H7 (cell line): ENCODE measurements at places on chromosomes 3 and 15. TPM values are rescaled to one million over a fixed set of nuclear protein-coding genes. Genes with fewer than 3 reads are reported as not detected.

PPM1M gene
- total RNA-seq = 2.9 and 4.5 TPM in 2 replicates

DNA sequence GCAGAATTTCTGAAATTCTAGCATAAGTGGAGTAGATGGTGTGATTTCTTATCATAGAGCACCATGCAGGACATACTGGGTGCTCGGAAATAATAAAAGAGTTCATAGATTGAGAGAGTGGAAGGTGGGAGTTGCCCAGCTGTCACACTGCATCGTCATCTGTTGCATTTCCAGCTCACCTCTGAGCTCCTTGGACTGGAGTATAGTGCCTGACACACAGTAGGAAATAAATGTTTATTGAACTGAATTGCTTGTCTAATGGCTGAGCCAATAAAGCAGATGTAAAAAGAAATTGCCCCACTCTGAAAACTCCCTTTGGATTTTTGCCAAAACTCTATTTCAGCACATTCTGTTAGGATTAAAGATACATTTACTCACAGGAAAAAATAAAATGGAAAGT is 108.9 kb upstream of the UBE2E1 start:
- DNase-seq = no peak

GRCh38 chr15:71591057-71591456 is 219.3 kb upstream of the NR2E3 start:
- peak; percentile 36 for DNase-seq

MYRIP gene
- 4.0 and 7.8 TPM in 2 replicates for total RNA-seq

NMB gene
- 13.5 and 19.4 TPM in 2 replicates for total RNA-seq

DNA sequence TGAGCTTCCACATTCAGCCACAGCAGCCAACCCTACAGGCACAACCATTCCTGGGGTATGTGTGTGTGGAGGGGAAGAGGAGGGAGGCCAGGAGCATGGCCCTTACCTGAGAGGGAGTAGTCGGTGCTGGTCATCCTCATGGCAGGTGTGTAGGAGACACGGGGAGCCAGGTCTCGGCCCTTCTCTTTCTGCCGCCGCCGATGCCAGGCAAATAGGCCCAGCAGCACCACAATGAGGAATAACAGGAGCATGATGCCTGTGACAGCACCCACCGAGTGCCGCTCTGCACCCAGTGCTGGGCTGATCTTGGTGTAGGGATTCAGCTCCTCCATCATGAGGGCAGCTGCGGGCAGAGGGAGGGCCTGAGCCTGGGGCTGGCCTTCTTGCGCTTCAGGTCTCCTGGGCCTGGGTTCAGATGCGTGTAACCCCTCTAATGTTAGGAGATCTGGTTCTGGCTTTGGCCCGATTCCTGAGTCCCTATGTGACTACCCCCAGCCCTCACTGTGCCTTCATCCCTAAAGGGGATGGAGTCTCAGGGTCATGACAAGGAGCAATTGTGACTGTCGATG is 44.4 kb downstream of the RAB11A start:
- DNase-seq = no peak

ISG20 gene
- 0.14 and 3.4 TPM in 2 replicates for total RNA-seq

DNA sequence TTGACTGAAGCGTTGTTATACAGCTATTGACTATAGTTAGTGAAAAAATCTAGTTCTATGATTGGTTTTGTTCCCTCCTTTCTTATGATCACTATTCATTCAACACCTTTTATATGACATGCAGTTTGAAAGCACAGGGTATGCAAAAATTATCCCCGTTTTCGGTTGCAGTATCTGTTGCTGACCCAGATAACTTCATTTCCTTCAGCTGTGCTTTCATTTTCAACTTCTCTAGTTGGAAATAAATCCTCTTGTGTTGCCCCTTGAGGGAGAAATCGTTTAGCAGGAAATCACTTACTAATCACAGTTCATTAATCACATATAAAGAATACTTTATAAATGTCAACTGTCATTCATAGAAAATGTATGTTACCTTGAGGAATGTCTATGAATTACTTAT is 55.1 kb downstream of the MBNL1 start:
- no peak for DNase-seq

DNA sequence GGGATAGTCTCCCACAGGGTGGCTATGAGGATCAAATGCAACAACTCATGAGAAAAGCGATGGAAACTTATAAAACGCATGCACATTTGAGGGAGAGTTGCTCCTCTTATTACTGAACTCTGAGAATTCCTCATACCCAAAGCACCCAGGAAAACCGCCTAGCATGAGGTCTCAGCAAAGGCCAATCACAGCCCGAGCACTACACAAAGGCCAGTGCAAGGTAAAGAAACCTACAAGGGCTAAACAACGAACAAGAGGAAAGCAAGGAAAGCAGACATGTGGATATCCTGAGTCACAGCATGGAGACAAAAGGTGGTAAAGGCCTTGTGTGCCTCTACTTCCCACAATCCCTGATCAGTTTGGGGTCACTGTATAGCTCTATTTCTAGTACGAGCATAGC is 7.1 kb downstream of the RAB43 start:
- DNase-seq = no peak

GRCh38 chr3:120350401-120350941 is 1.3 kb upstream of the LRRC58 start:
- DNase-seq = no peak

DNA sequence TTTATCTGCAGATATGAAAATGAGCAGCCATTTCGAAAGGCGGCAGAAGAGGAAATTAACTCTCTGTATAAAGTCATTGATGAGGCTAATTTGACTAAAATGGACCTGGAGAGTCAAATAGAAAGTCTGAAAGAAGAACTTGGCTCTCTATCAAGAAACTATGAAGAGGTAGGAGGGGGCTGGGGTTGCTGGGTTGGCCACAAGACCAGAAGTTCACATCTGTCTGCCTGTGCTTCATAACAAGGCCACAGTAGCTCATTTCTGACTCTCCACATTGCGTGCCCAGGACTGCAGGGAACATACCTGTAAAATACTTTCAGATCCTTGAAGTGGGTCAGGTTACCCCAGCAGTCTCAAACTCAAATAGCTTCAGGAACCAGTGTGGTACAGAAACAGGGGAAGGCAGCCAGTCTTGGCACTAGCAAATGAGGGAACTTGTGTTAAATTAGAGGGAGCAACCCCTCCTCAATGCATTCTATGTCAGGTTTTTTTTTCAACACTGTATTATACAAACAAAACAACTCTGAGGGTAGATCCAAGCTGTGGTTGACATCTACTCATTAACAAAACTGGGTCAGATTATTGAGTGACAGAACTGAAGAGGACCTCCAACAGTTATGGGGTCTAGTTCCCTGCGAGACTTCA is 48.7 kb downstream of the BFSP2 start:
- no peak for DNase-seq

- DNase-seq = no peak
Measured at GRCh38 chr3:55859305-55859704, 372.2 kb upstream of the WNT5A start.

DNA sequence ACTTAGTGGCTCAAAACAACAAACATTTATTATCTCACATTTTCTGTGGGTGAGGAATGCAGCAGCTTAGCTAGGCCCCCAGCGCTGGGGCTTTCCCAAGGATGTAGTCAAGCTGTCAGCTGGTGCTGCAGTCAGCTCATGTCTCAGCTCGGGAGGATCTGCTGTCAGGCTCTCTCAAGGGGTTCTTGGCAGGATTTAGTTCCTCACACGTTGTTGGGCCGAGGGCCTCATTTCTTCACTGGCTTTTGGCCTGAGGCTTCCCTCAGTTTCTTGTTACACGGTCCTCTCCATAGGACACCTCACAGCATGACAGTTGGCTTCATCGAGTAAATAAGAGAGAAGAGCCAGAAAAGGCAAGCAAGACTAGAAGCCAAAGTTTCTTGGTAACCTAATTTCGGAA is 13.7 kb upstream of the U2SURP start:
- peak; percentile 47 for DNase-seq

DNA sequence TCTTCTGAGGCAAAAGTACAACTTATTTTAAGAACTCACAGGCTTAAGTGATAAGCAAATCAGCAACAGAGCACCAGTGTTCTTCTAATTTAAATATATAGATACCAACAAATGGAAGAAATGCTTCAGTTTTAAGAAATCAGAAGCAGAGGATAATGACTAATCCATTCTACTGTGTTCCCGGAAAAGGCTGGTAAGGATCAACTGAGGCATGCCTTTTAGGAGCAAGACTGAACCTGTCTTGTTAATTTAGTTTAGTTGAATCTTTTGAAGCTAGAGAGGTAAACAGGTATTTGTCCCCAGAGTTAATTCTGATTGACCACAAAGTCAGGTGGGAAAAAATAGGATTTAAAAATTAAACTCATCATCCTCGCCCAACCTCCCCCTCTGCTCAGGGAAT is 51.8 kb downstream of the TAMM41 start:
- no peak for DNase-seq

- no peak for DNase-seq
Measured at GRCh38 chr3:149942409-149942808, 28.3 kb downstream of the PFN2 start.
